Activated naive CD8-positive, alpha-beta T cell treated with anti-CD3 and anti-CD28 coated beads for 36 hours (primary cell): ENCODE measurements at places on chromosomes 3 and 15. TPM values are rescaled to one million over a fixed set of nuclear protein-coding genes. Genes with fewer than 3 reads are reported as not detected.

DNA sequence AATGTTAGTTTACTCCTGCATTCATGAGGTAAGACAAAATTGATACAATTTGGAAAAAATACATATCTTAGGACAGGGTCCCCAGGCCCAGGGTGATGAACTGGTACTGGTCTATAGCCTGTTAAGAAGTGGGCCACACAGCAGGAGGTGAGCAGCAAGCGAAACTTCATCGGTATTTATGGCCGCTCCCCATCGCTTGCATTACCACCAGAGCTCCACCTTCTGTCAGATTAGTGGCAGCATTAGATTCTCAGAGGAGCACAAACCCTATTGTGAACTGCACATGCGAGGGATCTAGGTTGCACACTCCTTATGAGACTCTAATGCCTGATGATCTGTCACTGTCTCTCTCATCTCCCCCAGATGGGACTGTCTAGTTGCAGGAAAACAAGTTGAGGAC lies 880.6 kb downstream of the MCTP2 start:
- no peak for DNase-seq

GRCh38 chr15:38038659-38039442 lies 104.4 kb downstream of the TMCO5A start:
- DNase-seq = no peak

- DNase-seq = no peak
Observed at GRCh38 chr15:83578691-83579090, 75.2 kb upstream of the ADAMTSL3 start.

GRCh38 chr15:80174017-80174746 lies 21.4 kb downstream of the FAH start:
- DNase-seq = no peak

- DNase-seq = peak; percentile 65
Observed at GRCh38 chr3:16177962-16178627, 3.6 kb downstream of the GALNT15 start.

DNA sequence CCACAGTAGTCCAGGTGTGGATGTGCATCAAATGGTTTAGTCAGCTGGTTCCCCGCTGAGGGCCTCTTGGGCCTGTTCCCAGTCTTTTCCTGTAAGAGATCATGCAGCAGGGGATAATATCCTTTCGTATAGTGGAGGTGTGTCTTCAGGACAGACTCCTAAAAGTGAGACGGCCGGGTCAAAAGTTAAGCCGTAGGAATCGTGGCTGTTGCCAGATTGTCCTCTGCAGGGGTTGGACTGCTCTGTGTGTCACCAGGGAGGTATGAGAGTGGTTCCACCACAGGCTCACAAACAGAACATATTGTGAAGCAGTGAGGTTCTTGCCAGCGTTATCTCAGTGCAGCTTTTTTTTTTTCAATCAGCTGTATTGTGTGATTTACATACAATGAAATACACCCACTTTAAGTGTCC lies 95.0 kb downstream of the VGLL4 start:
- no peak for DNase-seq

DNA sequence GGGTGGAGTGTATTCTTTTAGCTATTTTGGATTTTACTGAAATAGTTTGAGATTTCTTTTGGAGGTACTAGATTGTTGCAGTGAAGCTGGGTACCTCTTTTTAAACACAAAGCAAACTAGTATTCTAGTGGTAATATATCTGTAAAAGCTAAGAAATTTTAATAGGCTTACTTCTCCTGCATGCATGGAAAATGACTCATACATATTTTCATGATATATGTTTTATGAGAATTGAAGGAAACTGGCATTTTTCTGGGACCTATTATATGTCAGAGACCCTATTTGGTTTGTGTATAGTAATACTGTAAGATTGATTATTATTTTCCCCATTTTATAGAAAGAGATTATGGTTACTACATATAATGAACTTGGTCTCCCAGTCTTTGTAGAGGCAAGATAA lies 851.0 kb downstream of the DIPK2A start:
- no peak for DNase-seq

DNA sequence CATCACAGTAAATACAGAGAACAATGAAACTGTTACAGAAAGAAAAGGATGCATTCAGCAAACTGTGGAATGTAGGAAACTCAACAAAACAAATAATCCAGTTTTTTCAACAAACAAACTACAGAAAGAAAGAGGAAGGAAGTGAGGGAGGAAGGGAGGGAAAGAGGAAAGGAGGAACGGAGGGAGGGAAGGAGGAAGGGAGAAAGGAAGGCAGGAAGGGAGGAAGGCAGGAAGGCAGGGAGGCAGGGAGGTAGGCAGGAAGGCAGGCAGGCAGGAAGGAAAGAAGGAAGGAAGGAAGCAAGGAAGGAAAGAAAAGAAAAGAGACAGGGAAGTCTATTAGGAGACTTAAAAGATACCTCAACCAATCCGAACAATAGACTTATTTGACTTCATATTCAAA lies 135.7 kb downstream of the EFHB start:
- no peak for DNase-seq

DNA sequence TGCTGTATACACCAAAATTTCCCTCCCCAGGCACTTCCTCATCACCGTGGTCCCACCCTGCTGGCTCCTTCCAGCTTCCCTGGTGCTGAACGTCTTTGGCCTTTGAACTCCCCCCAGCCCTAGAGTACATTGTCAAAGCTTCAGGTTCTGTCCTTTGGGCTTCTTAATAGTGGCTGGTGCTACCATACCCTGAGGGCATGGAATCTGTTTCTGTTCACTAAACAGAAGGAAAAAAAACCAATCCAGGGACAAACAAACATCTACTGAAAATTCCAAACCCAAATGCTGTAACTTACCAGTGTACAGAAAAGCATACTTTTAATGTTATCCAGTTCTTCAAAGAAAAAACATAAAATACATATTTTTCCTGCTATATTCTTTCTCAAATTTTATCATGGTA lies 148.7 kb downstream of the MYLK start:
- DNase-seq = no peak

DNA sequence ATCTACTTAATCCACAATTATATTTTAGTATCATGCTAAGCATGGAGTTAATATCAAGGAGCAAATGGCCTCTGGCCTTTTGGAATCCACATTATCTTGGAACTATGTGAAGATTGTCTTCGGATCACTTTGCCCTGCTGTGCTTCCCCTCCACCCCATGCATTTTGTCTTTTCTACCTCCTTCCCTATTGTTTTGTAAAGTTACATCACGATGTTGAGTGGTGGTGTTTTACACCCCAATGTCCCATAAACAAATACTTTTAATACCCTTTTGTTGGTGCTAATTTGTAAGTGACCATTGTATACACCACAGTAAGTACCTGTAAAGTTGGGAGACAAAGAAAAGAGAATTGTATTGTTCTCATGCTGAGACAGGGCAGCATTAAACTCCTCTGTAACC lies 258.4 kb upstream of the ZNF717 start:
- DNase-seq = no peak

PHLDB2 gene
- total RNA-seq = 2.3 TPM

IQCF5 gene
- not detected for total RNA-seq

PCYT1A gene
- 42.1 TPM for total RNA-seq

RNF13 gene
- 28.8 TPM for total RNA-seq
